ENCODE measurements at places on chromosomes 11 and 22.

DNA sequence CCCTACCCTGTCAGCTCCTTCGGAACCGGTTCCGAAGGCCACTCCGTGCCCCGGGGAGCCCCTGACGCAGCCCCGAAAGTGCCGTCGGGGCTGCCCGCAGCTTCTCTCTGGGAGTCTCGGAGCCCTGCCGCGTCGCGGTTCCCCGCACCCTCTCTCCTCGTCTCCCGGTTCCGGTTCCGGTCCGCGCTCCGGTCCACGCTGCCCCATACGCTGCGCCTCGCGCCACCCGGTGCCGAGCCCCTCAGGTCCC is 618 bp downstream of the MTA2 start:
- DNase-seq, result no peak

DNA sequence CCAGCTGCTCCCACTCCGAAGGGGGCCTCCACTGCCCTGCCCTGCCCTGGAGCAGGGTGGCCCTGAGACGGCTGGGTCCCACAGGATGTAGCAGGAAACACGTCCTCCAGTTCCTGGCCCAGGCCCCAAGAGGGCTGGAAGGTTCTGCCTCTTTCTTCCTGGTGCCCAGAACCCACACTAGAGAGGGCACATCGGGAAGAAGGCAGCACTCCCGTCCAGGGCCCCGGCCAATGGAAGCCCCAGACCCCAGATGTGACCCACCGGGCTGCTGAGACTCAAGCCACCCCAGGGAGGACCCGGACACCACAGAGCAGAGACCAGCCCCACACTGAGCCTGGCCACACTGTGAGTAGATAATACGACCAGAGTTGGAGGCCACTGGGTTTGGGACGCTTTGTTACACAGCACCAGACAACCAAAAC is 71.2 kb downstream of the CELSR1 start:
- no peak for DNase-seq

DNA sequence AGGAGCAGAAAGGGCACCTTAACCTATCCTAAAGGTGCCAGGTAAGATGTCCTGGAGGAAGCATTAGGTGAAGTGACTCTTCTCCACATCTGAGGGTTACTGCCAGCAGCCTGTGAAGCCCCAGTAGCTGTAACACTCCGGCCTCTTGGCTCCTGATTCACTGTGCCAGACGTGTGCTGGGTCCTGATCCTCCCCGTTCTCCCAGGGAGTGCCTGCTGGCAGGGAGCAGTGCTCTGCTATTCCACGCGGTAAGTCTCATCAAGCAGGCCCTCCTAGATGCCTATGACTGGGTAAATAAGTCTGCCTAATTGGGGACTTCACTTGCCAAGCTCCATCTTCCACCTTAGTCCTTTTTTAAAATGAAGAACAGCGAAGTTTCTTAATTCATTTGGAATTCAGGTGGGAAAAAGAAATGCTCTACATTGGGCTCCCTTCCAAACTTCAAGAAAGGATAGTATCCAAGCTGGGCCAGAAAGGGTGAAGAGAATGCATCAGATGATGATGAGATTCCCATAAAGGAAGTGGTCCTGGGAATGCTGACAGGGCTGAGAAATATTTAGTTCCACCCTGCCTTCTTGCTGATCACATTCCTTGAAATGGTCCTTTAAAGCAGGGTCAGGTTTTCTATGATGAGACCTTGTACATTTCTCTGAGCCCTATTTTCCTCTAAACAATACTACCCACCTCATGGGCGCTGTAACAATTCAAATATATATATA is 188.0 kb downstream of the MAML2 start:
- no peak for DNase-seq

DNA sequence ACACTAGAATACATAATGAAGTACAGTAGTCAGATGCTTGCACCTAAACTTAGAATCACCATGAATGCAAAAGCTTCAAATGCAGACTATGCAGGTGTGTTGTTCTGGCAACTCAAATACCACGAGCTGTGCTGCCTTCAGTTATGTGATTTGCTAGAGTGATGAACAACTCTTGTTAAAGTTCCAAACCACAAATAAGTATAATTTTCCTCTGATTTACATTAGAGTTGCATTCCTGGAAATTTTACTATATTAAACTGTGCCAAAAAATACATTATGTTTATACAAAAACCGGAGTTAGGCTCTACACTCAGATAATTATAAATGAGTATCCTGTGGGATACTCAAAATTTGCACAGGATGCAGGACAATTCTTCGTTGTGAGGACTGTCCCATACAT is 3.0 kb downstream of the TMEM218 start:
- DNase-seq, result no peak
